Placental pericyte (primary cell): ENCODE measurements at places on chromosomes 12 and 14. TPM values are rescaled to one million over a fixed set of nuclear protein-coding genes. Genes with fewer than 3 reads are reported as not detected.

The LYZ gene
- total RNA-seq: under 0.01 and 1.0 TPM in 2 replicates

The KLHL33 gene
- under 0.01 TPM in 1 of 2 replicates, not detected in the other for total RNA-seq

The AMN gene
- 0.22 TPM in 1 of 2 replicates, not detected in the other for total RNA-seq

The KRT1 gene
- total RNA-seq: not detected in 2 replicates

The PPP4R3A gene
- total RNA-seq: 49.7 and 69.0 TPM in 2 replicates

The SLC7A8 gene
- 1.1 TPM in 2 replicates for total RNA-seq

The KRT83 gene
- not detected in 2 replicates for total RNA-seq

The ART4 gene
- under 0.01 and 0.14 TPM in 2 replicates for total RNA-seq
